ENCODE measurements at places on chromosomes 7 and 10. TPM values are rescaled to one million over a fixed set of nuclear protein-coding genes. Genes with fewer than 3 reads are reported as not detected.

The CFTR gene
- not detected for total RNA-seq

The OR2A42 gene
- not detected for total RNA-seq

The UNCX gene
- total RNA-seq, result not detected

The VSIR gene
- 27.4 TPM for total RNA-seq

The GALNT17 gene
- total RNA-seq, result not detected

The PARG gene
- 20.1 TPM for total RNA-seq

The CYP3A4 gene
- not detected for total RNA-seq
